Activated naive CD4-positive, alpha-beta T cell treated with anti-CD3 and anti-CD28 coated beads for 36 hours (primary cell): ENCODE measurements at places on chromosomes 3 and 15.

DNA sequence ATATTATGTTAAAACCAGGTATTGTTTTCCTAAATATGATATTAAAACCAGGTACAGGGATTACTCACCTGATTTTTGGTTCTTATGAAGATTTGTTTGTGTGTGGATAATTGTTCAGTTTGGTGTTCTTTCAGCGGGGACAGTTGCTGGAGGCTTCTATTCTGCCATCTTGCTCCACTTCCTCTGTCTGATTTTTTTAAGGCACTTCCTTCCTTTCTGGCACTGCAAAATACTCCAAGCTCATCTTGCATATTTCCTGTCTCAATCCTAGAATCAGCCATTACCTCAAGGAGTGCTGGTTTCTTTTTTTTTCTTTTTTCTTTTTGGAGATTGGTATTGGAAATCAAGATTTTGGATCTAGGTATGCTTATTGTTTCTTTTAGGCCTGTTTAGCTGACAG, 229.9 kb downstream of the SV2B start:
- no peak for DNase-seq

- no peak for DNase-seq
Measured at GRCh38 chr3:134373271-134374104, 759 bp downstream of the AMOTL2 start.

DNA sequence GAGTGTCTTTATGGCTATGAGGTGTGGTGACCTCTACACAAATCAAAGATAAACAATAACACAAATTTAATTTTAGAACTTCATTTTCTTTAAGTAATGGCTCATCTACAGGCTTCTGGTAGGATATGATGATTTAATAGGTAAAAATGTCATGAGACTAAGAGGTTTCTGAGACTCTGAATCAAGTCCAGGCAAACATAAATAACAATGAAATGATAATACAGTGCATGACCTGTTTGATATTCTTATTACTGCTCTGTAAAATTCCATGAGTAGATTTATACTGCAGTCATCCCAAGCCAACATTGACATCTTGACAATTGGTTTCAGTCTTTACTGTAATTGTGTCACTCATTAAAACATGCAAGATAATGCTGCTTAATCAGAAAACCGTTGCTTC, 936.8 kb downstream of the MCTP2 start:
- DNase-seq: no peak

DNA sequence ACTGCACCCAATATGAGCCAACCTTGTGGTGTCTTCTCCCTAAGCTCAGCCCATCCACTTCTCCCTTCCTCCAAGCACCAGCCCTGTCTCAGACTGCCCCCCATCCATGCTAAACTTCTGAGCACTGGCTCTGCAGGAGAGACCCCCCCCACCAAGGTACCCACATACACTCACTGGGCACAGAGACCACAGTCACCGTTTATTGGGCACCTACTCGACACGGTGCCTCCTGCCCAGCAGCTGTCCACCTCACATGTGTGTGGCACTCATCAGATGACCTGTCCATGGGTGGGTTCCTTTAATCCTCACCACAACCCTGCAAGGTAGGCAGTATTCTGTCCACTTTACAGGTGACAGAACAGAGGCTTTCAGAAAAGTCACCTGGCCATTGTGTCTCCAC, 22.3 kb upstream of the SFMBT1 start:
- no peak for DNase-seq

DNA sequence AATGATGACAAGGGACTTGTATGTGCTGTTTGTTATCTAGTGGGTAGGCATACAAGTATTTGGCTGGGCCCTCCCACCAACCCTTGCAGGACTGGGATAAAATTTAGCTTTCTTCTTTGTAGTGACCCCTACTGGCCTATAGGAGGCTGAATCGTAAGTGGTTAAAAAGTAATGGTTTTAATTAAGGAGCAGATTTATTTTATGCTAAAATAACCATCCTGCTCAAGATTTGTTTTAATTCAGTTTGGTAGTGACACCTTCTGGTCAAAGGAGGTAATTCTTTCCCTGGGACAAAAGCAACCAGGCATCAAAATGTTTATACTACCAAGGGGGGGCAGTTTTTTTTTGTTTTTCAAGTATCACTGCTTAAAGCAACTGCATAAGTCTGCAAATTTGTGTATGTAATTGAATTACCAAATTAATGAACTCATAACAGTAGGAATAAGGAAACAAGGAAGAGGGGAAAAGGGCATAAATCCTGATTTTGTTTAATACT, 70.7 kb downstream of the TOP2B start:
- no peak for DNase-seq
